ENCODE measurements at places on chromosomes 16 and 17.

DNA sequence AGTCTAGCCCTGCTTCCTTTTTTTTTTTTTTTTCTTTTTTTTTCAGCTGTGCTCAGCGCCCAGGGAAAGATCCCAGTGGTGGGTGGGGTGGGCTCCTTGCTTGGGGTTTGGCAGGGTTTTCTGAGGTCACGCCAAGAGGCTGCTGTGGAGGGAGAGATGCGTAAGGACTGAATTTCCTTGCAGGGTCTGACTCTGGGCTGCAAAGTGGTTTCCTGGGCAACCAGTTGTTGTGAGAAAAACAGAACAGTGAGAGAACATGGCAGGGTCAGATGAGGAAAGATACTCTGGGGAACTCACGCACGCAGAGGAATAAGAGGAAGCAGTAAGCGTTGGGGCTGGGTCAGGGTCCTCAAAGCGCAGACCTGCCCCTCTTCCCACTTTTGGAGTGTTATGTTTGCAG lies 119.5 kb downstream of the IRF8 start:
- no peak for DNase-seq

GRCh38 chr16:70270176-70270575 lies 18.4 kb upstream of the EXOSC6 start:
- DNase-seq = no peak

GRCh38 chr17:19239544-19239943 lies 2.4 kb downstream of the EPN2 start:
- no peak for DNase-seq

GRCh38 chr17:49434821-49435670 lies 20.4 kb upstream of the PHB1 start:
- DNase-seq = peak; percentile 37

DNA sequence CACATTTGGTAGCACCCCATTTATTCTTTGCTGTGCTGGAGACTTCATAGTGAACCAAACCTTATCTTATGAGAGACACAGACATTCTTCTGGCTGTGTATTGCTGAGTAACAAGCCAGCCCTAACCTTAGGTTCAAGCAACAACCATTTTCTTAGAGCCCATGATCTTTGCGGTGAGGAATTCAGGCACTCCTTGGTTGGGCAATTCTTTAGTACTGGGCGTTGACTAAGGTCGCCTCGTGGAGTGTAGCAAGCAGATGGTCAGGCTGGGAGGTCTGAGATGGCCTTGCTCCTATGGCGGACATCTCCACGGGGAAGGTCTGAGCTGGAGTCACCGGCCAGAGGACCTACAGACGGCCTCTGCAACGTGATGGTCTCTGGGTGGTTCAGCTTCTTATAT lies 43.1 kb downstream of the ARSG start:
- DNase-seq = no peak

DNA sequence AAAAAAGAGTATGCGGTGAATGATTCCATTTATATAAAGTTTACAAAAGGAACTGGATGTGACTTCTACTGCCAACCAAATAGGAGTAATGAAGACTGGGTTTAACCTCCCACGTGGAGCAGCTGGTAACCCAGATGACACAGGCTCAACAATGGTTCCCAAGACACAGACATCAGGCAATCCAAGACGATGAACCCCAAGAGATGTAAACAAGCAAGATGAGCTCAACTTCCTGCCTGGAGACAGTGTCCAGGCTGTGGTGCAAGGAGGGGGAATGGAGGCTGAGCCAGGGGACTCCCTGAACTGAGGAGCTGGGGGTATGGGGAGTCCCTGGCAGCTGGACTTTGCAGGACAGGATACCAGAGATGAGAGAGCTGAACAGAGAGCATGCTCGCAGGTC lies 104.7 kb downstream of the LITAF start:
- DNase-seq = no peak

DNA sequence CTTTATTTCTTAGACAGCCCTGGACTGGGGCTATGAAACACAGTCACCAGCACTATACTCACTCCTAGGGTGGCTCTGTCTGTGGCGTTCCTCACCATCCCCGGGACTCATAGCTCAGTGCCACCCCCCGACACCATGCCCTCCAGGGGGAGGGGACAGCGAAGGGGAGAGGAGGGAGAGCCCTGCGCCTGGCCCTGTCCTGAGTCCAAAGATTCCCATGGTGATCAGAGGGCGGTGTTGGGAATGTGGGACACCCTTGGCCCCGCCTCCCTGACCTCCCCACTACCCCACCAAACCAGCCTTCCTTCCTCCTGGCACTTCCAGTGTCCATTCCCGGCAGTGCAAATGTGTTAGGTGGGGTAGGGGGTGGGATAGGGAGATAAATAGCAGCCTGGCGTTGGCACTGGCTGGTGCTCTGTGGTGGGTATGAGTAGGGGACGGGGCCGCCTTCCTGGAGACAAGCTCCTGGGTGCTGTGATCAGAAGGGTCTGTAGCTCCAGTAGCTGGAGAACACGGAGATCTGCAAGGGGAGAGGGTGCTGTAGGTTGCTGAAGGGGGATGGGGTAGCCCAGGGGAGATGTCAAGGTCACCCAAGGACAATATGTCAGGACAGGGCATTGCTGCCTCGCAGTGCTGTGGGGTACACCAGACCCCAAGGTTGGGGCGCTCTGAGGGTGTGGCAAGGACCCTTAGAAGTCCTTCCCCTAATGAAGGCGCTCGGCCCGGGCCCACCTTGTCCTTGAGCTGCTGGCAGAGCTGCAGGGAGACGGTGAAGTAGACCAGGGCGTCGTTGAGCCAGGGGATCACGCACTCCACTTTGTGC lies 2.0 kb downstream of the SMIM22 start:
- DNase-seq = no peak

- no peak for DNase-seq
Observed at GRCh38 chr17:81332914-81333528, 37.9 kb upstream of the SLC38A10 start.

- DNase-seq = no peak
Observed at GRCh38 chr16:676913-677312, 1.4 kb downstream of the RHBDL1 start.

GRCh38 chr17:77465358-77466041 lies 324.7 kb downstream of the SEC14L1 start:
- peak; percentile 66 for DNase-seq

GRCh38 chr16:87264634-87265033 lies 52.6 kb downstream of the C16orf95 start:
- no peak for DNase-seq

GRCh38 chr17:65023791-65024190 lies 32.7 kb downstream of the GNA13 start:
- no peak for DNase-seq

DNA sequence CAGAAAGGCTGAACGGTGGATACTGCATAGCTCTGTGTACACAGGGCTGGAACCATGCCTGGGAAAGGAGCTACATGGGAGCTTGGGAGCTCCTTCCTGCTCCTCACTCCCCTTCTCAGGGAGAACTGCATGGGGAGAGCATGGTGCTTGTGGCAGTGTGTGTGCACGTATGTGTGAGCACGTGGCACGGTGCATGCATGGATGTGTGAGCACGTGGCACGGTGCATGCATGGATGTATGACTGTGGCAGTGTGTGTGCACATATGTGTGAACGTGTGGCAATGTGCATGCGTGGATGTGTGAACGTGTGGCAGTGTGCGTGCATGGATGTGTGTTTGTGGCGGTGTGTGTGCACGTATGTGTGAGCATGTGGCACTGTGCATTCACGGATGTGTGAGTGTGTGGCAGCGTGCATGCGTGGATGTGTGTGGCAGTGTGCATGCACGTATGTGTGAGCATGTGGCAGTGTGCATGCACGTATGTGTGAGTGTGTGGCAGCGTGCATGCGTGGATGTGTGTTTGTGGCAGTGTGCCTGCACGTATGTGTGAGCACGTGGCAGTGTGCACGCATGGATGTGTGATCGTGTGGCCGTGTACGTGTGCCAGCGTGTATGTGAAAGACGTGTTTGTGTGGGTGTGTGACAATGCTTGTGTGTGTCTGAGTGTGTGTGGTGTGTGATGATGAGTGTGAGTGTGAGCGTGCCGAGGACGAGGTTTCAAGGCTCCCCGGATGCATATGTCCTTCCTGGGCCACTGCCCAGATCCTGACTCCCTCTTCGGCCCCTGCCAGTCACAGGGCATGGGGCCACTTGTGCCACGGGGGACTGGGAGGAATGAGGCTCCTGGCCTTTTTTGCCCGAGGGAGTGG lies 52.4 kb upstream of the JPH3 start:
- no peak for DNase-seq

DNA sequence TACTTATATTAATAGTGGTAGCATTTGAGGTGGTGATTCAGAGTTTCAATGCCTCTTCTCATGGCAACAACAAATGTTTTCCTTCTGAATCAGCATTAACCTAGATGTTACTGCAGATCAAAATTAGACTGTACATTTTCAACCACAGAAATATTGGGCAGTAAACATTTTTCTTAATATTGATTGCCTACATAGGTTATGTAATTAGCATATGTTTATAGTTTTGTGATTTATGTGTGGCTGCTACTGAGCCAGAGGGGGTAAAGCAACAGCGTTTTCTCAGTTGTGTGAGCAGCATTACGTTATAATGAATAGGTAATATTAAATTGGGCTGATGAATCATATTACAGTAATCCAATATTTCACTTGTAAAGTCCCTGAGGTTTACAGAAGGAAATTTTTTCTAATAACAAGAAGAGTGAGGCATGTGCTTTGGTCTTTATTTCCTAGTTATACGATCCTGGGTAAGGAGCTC lies 18.8 kb upstream of the BMERB1 start:
- DNase-seq = no peak

GRCh38 chr17:40915721-40916256 lies 21.7 kb downstream of the KRT23 start:
- DNase-seq = no peak

GRCh38 chr17:54099221-54099620 lies 276.5 kb downstream of the KIF2B start:
- DNase-seq = no peak

DNA sequence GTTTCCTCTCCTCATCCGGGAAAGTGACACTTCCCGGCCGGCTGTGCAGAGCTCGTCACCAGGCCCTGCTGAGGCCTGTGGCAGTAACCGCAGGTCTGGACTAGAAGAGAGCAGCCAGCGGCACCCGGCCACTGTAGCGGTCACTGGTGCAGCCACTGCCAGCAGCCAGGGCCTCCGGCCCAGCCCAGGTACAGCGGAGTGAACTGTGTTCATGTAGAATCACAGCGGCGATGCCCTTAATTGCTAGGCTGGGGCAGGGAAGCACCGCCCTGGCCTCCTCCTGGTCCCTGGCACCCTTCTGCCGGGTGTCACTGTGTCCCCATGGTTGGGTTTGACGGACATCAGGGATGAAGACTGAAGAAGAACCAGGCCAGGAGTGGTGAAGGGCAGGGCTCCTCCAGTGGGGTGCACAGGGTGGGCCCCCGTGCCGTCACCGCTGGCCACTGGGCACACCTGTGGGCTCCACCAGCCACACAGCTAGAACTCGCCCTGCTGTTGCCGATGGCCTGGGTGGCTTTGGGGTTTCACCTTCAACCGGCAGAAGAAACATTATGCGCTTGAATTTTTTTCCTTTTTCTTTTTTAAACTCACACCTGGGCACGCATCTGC lies 165.2 kb upstream of the CHMP6 start:
- DNase-seq = no peak

DNA sequence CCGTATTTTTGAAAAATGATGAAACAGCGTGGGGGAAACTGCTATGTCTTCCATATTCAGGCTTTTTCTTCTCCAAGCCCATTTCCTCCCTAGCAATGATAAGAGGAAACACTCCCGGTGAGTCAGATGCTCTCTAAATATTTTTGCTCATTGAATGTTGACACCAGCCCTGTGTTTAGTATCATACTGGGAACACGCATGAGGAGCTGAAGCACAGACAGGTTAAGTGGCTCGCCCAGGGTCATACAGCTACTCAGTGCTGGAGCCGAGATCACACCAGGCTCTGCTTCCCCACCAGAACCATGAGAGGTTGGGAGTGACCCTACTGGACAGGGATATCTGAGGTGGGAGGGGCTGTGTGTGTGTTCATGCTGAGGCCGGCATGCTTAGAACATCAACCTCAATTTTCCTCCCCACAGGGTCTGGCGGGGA lies 37.8 kb upstream of the ADGRG1 start:
- no peak for DNase-seq

DNA sequence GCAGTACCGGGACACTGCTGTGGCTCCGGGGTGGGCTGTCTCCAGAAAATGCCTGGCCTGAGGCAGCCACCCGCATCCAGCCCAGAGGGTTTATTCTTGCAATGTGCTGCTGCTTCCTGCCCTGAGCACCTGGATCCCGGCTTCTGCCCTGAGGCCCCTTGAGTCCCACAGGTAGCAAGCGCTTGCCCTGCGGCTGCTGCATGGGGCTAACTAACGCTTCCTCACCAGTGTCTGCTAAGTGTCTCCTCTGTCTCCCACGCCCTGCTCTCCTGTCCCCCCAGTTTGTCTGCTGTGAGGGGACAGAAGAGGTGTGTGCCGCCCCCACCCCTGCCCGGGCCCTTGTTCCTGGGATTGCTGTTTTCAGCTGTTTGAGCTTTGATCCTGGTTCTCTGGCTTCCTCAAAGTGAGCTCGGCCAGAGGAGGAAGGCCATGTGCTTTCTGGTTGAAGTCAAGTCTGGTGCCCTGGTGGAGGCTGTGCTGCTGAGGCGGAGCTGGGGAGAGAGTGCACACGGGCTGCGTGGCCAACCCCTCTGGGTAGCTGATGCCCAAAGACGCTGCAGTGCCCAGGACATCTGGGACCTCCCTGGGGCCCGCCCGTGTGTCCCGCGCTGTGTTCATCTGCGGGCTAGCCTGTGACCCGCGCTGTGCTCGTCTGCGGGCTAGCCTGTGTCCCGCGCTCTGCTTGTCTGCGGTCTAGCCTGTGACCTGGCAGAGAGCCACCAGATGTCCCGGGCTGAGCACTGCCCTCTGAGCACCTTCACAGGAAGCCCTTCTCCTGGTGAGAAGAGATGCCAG lies 12.9 kb downstream of the STH start:
- DNase-seq = no peak

- DNase-seq = no peak
Observed at GRCh38 chr17:3663102-3664011, 5.0 kb downstream of the TAX1BP3 start.

DNA sequence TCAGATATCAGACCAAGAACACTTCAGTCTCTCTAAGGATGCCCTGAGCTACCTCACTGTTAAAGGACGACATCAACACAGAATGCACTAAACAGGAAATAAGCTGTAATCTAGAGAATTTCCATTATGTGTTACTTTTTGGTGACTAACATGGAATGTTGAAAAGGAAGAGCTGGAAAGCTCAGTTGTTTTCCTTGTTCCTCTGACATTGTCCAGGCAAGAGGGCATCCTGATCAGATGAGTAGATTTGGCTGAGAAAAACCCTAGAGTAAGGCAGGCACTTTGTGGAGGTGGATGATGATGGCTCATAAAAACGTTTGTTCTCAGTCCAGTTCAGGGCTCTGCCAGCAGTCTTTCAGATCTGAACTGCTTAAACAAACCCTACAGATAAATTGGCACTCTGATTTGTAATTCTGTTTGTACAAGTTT lies 34.0 kb downstream of the DGKE start:
- DNase-seq = no peak

GRCh38 chr17:30308406-30308805 lies 16.7 kb upstream of the BLMH start:
- no peak for DNase-seq

- DNase-seq = no peak
Observed at GRCh38 chr16:30621765-30622164, 11.6 kb upstream of the ZNF689 start.

- no peak for DNase-seq
Observed at GRCh38 chr17:17811381-17812210, 25.2 kb downstream of the SREBF1 start.
